Right renal pelvis (tissue), 4 donors: ENCODE measurements at places on chromosomes 12 and 14. TPM values are rescaled to one million over a fixed set of nuclear protein-coding genes. Genes with fewer than 3 reads are reported as not detected.

DNA sequence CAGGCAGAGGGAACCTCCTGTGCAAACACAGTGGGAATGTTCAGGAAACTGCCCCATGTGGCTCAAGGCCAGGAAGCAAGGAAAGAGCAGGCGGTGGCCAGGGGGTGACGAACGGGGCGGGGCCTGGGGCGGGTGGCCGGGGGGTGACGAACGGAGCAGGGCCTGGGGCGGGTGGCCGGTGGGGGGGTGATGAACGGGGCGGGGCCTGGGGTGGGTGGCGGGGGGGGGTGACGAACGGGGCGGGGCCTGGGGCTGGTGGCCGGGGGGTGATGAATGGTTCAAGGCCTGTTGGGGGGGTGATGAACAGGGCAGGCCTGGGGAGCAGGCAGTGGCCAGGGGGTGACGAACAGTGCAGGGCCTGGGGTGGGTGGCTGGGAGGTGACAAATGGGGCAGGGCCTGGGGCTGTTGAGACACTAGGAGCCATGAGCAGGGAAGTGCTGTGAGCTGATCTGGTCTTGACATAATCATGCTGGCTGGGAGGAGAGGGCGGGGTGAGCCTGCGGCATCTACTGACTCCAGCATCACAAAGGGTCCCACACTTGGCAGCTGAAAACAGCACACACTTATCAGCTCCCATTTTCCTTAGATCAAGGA lies 62.7 kb upstream of the FBRSL1 start:
- no peak for DNase-seq

DNA sequence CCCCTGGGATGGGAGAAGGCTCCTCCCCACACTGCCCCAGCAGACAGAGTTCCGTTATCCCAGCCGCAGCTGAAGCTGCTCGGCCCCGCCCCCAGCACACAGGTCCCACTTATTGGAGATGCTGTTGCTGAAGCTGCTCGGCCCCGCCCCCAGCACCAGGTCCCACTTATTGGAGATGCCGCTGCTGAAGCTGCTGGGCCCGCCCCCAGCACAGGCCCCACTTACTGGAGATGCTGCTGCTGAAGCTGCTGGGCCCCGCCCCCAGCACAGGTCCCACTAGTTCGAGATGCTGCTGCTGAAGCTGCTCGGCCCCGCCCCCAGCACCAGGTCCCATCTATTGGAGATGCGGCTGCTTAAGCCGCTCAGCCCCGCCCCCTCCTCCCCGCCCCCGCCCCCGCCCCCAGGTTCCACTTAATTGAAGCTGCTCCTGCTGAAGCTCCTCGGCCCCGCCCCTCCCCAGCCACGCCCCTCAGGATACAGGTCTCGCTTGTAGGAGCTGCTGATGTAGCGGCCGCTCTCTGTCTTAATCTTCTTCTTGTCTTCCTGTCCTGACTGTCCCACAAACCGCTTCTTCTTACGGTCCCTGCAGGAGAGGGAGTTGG lies 12.0 kb downstream of the CFAP73 start:
- no peak for DNase-seq

GRCh38 chr14:95649230-95649629 lies 37.0 kb upstream of the TCL1B start:
- DNase-seq, result no peak

GRCh38 chr12:114729731-114730130 lies 45.8 kb upstream of the TBX3 start:
- no peak for DNase-seq

DNA sequence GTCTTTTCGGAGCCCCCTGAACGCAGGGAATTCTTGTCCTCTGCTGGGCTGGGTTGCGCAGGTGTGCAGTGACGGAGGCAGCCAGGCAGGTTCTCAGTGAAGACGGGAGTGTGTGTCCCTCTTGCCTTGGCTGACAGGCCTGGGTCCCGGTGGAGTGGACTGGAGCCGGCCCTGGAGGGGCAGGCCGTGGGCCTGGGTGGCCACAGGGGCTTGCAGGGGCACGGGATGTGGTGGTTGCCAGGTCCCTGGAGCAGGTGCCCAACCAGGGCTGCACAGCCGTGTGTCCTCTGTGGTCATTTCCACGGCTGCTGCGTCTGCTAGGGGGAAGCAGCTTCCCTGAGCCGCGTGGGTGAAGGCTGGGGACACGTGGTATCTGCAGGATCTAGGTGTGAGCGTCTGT lies 79.8 kb downstream of the ADGRD1 start:
- DNase-seq, result no peak

DNA sequence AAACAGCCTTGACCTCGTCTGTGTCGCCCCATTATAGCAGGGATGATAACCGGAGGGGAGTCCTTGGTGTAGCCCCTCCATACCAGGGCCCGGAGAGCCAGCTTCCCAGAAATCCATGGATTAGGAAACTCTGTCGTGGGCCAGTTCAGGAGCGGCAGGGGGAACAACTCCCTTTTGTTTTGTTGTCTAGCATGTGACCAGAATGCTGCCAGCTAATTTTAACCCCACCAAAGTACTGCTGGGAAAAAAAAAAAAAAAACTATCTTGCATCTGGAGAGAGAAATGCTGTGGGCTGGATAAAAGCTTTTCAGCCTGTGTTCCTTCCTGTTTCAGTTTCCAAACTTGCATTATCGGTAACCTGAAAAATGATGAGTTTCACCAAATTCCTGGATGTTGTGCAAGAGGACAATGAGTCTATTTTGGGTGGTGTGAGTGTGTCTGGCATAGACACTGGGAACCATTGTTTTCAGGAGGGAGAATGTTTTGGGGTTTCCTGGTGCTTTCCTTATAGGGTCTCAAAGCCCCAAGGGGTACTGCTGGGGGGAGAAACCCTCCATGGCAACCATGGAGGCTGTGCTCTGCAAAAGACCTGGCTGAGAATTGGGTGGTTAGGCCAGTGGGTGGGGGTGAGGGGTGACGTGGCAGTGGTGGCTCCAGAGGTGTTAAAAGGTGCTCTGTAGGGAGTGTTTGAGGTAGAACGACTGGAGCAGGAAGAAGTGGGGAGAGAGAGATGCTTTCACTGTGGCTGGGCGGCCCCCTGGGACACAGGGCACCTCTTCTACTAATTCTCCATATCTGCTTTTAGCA lies 14.9 kb upstream of the IRF2BPL start:
- no peak for DNase-seq

DNA sequence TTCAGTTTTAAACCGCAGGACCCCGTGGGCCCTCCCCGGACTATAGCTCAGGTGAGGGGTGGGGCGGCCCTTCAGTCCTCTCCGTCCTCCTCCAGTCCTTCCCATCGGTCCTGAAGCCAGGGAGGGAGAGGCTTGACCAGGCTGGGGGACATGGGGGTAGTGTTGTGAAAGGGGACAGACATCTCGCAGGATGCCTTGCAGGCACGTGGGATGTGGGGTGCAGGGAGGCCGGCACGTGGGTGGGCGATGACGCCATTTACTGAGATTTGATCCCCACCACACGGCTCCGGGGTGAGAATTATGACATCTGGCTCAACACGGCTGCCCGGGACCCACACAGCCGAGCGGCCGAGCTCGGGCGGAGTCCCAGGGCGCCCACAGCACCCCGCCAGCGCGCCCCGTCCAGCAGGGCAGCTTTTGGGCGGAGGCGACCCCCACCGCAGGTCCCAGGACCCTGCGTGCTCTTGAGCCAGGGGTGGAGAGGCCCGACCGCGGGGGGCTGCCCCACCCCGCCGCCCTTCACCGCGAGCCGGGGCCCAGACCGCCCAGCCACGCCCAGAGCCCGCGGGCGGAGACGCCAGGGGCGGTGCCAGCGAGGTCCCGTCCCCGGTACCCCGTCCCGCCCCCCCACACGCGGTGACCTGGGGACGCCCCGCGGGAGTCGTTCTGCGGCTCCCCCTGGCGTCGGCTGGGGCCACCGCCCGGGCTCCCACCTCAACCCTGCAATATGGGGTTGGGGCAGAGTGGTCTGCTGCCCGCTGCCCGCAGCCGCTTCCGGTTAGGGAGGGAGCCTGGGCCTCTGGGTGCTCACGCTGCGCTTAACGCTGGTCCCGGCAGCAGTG lies 3.3 kb upstream of the EXOC3L4 start:
- DNase-seq, result no peak

DNA sequence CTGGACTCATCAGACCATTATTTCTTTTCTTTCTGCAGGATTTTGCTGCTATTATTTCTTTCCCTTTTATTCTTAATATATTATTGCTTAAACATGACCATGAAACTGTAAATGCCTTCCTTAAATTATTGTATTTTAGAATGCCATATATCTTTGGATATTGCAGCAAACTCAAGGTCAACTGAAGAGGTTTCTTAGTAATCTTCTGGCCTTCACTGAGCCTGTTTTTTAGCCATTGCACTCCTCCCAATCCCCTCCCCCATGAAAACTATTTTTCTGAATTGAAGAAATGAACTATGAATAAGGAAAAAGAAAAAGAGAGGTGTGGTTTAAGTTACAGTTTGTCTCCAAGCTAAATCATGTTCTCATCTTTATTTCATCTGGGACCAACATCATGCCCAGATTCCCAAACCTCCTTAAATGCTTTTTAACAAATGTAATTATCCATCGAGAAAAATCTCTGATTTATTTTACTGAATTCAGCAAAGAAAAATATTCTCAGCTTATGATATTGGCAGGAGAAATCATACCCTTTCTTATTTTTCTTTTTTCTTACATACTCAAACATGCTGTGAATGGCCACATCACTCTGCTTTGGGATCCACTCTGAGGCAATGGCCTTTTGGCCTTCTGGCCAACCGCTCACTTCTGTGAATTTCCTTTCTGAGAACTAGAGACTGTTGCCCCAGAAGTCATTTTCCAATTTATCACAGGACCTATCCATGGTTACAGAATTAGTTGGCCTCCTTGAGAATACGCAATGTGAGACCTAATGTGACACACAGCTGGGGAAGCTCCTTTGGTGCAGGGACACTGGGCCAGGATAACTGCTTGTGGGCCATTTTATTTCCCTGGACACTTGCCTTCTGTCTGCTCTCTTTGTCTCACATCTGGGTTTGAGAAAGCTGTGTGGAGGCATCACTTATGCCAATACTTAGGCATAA lies 50.9 kb downstream of the IGF1 start:
- no peak for DNase-seq

GRCh38 chr12:56010111-56010570 lies 10.7 kb upstream of the IKZF4 start:
- no peak for DNase-seq

GRCh38 chr14:89137526-89138163 lies 279.4 kb downstream of the FOXN3 start:
- no peak for DNase-seq

DNA sequence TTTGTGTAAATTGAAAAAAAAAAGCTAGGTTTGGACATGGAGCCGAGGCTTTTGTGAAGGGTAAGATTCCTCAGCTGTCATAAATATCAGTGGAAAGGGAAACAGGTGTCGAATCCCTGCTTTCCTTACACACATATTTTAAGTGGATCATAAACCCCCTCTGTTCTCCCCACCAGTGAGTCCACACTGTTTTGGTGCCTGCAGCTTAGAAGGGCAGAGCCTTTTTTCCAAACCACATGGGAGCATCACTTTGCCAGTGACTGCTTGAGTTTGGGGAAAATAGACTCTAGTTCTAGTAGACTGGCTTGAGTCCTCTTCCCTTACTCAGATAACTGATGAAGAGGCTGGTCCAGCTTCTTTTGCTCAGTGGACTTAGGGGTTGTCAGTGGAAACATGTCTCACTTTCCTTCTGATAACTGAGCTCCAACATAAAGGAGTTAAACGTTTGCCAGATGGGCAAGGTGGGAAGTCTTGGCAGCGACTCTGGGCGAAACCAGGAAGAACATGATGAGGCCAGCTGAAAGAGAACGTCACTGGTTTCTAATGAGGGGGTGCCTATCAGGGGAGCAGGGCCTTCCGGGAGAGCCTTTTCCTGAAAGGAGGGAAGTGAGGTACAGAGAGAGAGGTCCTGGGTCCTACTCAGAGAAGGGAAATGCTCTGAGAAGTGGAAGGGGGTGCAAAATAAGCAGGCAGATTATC lies 168.1 kb upstream of the PARP11 start:
- DNase-seq, result no peak

DNA sequence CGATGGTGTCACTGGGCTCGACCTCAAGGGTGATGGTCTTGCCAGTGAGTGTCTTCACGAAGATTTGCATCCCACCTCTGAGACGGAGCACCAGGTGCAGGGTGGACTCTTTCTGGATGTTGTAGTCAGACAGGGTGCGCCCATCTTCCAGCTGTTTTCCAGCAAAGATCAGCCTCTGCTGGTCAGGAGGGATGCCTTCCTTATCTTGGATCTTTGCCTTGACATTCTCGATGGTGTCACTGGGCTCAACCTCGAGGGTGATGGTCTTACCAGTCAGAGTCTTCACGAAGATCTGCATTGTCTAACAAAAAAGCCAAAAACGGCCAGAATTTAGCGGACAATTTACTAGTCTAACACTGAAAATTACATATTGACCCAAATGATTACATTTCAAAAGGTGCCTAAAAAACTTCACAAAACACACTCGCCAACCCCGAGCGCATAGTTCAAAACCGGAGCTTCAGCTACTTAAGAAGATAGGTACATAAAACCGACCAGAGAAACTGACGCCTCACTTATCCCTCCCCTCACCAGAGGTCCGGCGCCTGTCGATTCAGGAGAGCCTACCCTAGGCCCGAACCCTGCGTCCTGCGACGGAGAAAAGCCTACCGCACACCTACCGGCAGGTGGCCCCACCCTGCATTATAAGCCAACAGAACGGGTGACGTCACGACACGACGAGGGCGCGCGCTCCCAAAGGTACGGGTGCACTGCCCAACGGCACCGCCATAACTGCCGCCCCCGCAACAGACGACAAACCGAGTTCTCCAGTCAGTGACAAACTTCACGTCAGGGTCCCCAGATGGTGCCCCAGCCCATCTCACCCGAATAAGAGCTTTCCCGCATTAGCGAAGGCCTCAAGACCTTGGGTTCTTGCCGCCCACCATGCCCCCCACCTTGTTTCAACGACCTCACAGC lies 717 bp downstream of the UBC start:
- DNase-seq, result no peak

DNA sequence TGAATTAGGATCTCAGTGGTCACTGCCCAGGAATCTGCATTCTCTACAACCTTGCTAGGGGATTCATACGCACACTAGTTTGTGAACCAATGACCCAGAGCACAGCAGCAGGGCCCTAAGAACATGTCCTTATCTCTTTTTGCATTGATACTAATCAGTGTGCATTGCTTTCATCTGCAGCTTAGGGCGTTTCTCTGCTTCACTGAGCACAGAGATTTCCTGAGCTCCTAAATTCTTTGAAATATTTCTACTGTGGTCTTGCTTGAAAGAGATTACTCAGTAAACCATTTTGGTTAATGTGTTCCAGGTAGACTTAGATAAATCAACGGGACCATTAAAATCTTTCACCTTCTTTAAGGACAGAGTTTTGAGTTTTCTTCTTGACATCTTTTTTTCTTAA lies 351.3 kb upstream of the KITLG start:
- DNase-seq, result no peak

OLR1 gene
- polyA plus RNA-seq, result 1.8 TPM

SAMD4A gene
- polyA plus RNA-seq, result 9.8 TPM

ESRRB gene
- polyA plus RNA-seq, result 9.9 TPM

C1S gene
- 57.7 TPM for polyA plus RNA-seq

ADGRD1 gene
- polyA plus RNA-seq, result 14.9 TPM

RBP5 gene
- 53.3 TPM for polyA plus RNA-seq

CCDC60 gene
- not detected for polyA plus RNA-seq

C12orf54 gene
- 0.50 TPM for polyA plus RNA-seq

IL26 gene
- not detected for polyA plus RNA-seq

IFNG-AS1 gene
- not detected for polyA plus RNA-seq
